Renal cortex interstitium (tissue), 15 donors: ENCODE measurements at places on chromosomes 16 and 17.

DNA sequence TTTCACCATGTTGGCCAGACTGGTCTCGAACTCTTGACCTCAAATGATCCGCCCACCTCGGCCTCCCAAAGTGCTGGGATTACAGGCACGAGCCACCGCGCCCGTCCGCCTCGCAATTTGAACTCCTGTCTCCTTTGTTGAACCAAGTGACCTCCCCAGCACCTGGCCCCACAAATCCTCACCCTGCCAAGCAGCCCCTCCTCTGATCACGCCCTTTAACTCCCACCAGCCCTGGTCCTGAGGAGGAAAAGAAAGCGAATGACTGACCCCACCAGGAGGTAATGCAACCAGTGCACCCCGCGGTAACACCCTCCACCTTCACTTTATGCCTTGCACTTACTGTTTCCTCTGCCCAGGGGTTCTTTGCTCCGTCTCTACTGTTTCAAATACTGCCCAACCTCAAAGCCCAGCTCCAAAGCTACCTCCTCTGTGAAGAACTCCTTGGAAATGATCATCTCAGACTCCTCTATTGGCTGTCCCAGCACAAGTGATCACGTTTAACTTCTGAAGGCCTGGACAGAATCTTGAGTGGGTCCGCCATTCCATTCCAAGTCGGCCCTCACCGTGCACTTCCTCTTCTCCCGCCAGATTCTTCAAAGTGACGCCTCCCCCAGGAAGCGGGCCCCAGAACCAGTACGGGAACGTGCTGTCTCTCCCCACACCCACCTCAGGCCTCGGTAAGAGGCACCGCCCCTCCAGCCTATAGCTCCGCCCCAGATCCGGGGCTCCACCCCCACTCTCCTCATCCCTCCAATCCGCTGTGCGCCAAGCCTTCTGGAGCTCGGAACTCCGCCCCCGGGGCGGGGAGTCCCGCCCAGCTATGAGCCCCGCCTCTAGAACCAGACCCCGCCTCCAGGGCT lies 4.4 kb downstream of the CD19 start:
- DNase-seq, result no peak

GRCh38 chr17:1120596-1121441 lies 59.0 kb downstream of the ABR start:
- no peak for DNase-seq

GRCh38 chr17:63535640-63536039 lies 12.5 kb downstream of the KCNH6 start:
- DNase-seq, result no peak

- no peak for DNase-seq
These were observed 39.3 kb downstream of the SMPD3 start for GRCh38 chr16:68408967-68409366.

GRCh38 chr17:55743103-55743679 lies 7.7 kb upstream of the PCTP start:
- DNase-seq, result no peak

DNA sequence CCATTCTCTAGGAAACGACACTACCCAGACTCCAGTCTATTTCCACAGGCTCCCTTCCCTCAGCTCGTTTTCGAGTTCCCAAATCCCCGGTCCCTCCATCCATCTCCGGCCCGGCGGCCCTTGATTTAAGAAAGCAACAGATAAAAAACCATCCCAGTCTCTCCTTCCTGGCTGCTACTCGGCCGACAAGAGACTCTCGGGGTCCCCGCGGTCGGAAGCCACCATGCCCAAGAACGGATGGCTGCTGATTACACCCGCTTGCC lies 182 bp downstream of the RPL26 start:
- no peak for DNase-seq

- DNase-seq, result no peak
These were observed 10.3 kb downstream of the RSL1D1 start for GRCh38 chr16:11841026-11841425.

GRCh38 chr17:46745376-46745775 lies 73.1 kb downstream of the WNT3 start:
- DNase-seq, result no peak

GRCh38 chr16:56231-56927 lies 2.8 kb downstream of the SNRNP25 start:
- DNase-seq, result no peak

DNA sequence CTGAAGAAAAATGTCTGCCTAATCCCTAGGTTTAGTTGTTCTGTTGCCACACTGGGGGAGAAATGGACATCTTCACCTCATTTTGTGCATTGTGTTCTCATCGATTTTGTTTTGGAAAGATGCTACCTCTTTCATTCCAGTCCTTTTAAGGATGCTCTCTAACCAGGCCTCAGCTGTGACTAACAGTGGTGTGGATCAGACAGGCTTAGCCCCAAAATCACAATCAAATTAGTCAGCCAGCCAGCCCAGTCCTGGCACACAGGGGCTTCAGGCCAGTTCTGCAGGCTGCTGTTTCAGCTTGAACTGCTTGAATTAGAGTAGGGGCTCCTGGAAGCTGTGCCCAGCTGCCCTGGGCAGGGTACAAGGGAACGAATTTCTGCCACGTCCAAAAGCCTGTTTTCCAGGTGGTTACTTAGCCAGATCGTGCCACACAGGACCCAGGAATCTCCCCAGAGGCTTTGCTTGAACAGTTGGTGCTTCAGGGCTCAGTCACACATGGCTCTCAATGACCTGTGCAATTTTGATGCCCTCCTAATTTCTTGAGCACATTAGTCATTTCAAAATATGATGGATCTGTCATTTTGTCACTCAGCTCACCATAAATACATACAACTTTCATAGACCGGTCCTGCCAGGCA lies 60.7 kb downstream of the CLEC16A start:
- no peak for DNase-seq

- DNase-seq, result no peak
These were observed 73.3 kb downstream of the KIF2B start for GRCh38 chr17:53896047-53896446.

GRCh38 chr16:48113471-48113870 lies 42.3 kb downstream of the ABCC12 start:
- DNase-seq, result no peak

- DNase-seq, result no peak
These were observed 88.5 kb downstream of the ANKRD11 start for GRCh38 chr16:89401641-89402445.

GRCh38 chr16:71289732-71290062 lies 495 bp upstream of the CMTR2 start:
- no peak for DNase-seq

GRCh38 chr16:3175157-3176093 lies 12.6 kb upstream of the OR1F1 start:
- no peak for DNase-seq

- no peak for DNase-seq
These were observed 46.2 kb downstream of the MEOX1 start for GRCh38 chr17:43615330-43616028.

DNA sequence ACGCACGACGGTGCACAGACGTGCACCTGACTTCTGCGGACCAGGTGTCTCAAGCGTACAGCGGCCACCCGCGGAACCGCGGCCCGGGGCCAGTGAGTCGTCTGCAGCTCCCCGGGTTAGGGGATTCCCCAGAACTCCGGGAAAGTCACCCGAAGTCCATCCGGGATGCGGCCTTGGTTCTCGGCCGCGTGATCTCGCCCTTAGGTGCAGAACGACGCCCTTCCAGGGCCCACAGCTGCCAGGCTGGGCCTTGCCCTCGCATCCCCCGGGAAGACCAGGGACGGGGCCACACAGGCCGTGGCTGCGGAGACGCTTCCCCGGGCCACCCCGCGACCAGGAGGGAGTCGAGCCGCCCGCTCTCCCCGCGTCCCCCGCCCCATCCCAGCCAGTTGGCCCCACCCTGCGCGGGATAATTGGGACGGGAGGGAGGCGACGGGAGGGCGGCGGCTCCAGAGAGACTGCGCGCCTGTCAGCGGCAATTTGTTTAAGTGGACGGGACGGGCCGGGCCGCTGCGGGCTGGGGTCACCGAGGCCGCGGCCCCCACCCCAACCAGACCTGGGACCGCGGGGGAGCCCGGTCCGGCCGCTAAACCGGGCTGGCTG lies 3.6 kb upstream of the TBX2 start:
- DNase-seq, result no peak

DNA sequence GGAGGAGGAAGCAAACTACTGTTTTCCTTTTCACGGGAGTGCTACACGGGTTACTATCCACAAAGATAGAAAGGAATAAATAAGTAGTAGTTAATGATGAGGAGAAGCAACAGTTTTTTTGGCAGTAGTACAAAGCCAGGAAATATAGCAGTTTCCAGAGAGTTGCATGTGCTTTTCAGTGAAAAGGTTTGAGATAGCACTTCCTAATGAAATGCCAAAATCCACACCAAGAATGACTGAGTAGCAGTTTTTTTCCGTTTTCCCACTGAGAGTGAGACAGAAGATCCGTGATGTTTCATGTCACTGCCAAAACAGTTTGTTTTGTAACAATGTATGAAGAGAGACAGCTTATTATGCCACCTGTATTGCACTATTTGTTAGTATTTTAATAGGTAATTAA lies 129.1 kb downstream of the STX8 start:
- no peak for DNase-seq

- no peak for DNase-seq
These were observed 4.8 kb downstream of the GLIS2 start for GRCh38 chr16:4320571-4321137.

- no peak for DNase-seq
These were observed at the start of gene SLC6A4 for GRCh38 chr17:30235386-30236296. SLC6A4 (minus strand) TSS chr17:30235697; CDS start chr17:30221958, 13,739 bp downstream.

DNA sequence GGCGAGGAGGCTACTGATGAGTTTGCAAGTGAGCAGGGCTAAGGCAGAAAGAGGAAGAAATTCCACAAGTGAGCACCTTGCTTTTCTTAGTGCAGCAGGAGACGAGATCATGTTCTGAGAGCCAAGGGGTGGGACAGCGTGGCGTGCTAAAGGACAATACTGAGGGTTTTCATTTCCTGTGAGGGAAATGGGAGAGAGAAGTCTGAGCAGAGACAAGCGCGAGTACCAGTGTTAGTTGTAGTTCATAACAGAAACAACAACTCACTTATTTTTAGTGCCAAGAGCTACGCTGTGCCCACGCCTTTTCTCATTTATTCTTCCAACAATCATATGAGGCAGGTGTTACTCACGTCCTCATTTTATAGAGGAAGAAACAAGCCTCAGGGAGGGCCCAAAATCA lies 2.3 kb downstream of the SPACA3 start:
- DNase-seq, result no peak

GRCh38 chr16:50960517-50961202 lies 190.4 kb downstream of the SALL1 start:
- no peak for DNase-seq

GRCh38 chr16:84007965-84008364 lies 34.6 kb downstream of the SLC38A8 start:
- no peak for DNase-seq

- DNase-seq, result no peak
These were observed 1.1 kb upstream of the NTN1 start for GRCh38 chr17:9020096-9020823.

DNA sequence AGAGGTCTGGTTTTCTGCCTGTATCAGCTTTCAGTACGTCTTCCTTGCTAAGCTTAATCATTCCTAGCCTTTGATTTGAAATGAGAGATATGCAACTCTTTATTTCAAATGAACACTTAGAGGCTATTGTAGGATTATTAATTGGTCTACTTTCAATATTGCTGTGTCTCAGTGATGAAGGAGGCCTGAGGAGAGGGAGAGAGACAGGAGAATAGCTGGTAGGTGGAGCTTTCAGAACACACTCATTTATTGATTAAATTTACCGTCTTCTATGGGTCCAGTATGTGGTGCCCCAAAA lies 187.0 kb downstream of the BCAS3 start:
- no peak for DNase-seq

GRCh38 chr16:88317613-88317965 lies 65.2 kb upstream of the ZNF469 start:
- no peak for DNase-seq

- no peak for DNase-seq
These were observed 9.0 kb downstream of the SLC5A2 start for GRCh38 chr16:31491778-31492418.

DNA sequence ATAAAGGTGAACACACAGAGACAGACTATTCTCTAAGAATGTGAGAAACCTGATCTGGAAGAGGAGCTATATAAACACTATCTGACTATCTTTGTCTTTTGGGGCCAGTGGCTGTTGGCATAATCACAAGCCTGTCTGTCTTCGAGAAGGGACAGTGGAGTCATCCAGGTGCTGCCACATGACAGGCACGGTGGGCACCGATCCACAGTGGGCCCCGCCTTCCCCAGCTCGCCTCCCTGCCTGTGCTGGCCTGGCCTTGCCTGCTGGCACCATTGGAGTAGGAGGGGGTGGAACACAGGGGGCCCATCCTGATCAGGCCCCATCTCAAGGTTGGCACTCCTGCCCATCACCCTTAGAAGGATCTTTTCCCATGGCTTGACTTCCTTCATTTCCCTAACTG lies 112.8 kb downstream of the CCDC182 start:
- no peak for DNase-seq

DNA sequence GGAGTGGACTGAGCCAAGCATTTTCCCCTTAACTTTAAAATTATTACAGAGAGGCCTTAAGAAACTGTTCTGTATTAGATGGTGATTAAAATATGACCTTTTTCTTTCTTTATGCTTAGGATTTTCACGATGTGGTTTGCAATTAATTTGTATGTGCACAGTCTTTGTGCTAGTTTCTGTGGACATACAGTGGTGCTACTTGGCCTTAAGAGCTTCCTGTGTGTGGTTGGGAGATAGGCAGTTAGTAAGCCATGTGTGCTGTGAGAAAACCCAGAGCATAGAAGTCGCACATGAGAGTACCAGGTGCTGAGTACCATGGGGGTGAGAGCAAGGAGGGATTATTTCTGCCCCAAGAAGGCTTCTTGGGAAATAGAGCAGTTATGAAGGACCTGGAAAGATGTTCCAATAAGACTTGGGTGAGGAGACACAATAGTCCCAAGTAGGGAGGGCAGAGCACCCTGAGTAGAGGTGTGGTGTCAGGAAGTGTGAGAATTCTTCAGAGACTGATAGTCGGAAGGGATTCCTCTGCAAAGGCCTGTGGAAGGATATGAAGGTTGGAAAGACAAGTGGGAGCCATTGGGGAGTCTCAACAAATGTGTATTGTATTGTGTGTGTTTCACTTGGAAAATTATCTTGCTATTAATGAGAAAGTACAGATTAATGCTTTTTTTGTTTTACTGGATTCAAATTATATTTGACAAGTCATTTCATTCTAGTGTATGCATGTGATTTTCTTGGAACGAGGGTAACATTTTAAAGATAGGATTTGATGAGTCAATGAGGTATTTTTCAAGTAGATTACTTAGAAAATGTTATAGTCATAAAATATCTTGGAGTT lies 239.9 kb downstream of the PRKCA start:
- no peak for DNase-seq

DNA sequence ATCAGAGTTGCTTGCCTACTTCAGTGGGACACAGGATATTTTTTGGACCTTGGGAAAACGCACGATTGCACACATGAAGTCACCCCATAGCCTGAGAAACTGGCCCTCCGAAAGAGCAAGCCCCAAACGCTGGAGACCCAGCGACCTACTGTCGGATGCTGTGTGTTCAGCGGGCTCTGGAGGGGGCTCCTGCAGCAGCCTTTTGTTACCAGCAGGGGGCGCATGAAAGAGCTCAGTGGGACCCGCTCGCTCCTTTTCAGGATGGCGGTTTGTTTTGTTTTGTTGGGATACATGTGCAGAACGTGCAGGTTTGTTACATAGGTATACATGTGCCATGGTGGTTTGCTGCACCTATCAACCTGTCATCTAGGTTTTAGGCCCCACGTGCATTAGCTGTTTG lies 28.4 kb downstream of the MYH3 start:
- DNase-seq, result no peak
